ENCODE measurements at places on chromosomes 7 and 10. TPM values are rescaled to one million over a fixed set of nuclear protein-coding genes. Genes with fewer than 3 reads are reported as not detected.

GRCh38 chr7:143250822-143251221 lies 12.4 kb upstream of the GSTK1 start:
- DNase-seq = no peak

SNCG gene
- 4.8 TPM for total RNA-seq

- no peak for DNase-seq
Measured at GRCh38 chr7:5320802-5321396, 38.2 kb downstream of the SLC29A4 start.

- no peak for DNase-seq
Measured at GRCh38 chr10:8088504-8088903, 34.0 kb downstream of the GATA3 start.

- DNase-seq = no peak
Measured at GRCh38 chr10:44760513-44760912, 150.6 kb upstream of the TMEM72 start.

GRCh38 chr10:3924344-3924743 lies 139.3 kb upstream of the KLF6 start:
- DNase-seq = no peak

- no peak for DNase-seq
Measured at GRCh38 chr10:58651040-58651439, 138.4 kb downstream of the BICC1 start.

CDC14C gene
- not detected for total RNA-seq

GRCh38 chr10:27600930-27601329 lies 96.8 kb downstream of the RAB18 start:
- DNase-seq = no peak

DNA sequence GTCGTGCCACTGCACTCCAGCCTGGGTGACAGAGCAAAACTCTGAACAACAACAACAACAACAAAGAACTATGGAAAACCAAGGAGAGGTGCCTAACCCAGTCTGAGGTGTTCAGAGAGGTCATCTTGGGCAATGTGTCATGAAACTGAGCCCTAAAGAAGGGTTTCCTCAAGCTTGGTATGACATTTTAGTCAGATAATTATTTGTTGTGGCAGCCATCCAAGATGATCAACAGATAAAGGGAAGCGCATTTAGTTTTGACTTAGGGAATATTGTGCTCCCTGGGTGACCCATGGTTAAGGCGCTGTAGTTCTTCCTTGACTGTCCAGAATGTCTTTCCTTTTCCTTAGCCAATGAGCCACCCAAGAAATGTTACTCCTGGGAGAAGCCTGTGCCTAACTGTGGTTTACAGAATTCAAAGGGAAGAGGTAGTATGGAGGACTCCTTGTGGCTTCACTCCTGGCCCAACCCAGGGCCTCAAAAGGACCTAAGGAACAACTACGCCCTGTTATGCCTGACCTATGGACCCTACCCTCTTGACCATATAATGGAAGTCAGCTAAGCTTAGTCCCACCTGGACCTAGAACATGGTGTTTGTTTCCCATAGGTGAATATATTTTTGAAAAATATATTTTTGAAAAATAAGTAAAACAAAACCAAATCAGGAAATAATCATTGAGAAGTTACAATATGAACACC lies 42.4 kb downstream of the TPST1 start:
- DNase-seq = no peak

GNB2 gene
- 157 TPM for total RNA-seq

DNA sequence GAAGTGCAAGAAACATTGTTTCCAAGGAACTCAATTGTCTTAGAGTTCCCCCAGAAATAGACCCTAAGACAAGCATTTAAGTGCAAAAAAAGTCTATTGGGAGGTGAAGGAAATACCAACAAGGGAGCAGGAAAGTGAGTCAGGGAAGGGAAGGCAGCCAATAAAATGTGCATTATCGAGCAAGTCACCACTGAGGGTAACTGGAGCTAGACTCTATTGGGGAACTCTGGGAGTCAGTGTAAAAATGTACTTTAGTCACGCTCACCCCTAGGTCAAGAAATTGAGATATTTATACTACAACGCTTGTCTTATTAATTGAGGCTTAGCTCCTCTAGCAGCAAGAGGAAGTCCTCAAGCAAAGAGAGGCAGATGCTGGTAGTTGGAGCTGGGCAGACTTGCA lies 137.7 kb downstream of the RTKN2 start:
- DNase-seq = no peak

CRHR2 gene
- 0.19 TPM for total RNA-seq

DNA sequence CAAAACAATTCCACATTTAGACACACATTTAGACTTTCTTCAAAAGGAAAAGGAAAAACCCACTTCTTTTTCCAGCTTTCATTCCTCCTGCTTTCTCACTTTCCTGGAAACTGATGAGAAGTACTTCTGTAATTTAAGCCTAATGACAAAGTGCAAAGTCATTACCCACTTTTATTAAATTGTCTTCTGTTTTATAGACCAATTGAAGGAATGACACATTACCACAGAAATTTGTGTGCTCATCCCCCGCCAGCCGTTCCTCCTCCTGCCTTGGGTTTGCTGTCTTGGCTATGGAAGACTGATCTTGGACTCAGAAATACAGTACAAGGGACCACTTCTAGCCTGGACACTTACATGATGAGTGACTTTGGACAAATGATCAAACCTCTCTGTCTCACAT lies 717.8 kb downstream of the SORCS3 start:
- DNase-seq = no peak

- no peak for DNase-seq
Measured at GRCh38 chr7:147483634-147484292, 1106.8 kb upstream of the C7orf33 start.

DNA sequence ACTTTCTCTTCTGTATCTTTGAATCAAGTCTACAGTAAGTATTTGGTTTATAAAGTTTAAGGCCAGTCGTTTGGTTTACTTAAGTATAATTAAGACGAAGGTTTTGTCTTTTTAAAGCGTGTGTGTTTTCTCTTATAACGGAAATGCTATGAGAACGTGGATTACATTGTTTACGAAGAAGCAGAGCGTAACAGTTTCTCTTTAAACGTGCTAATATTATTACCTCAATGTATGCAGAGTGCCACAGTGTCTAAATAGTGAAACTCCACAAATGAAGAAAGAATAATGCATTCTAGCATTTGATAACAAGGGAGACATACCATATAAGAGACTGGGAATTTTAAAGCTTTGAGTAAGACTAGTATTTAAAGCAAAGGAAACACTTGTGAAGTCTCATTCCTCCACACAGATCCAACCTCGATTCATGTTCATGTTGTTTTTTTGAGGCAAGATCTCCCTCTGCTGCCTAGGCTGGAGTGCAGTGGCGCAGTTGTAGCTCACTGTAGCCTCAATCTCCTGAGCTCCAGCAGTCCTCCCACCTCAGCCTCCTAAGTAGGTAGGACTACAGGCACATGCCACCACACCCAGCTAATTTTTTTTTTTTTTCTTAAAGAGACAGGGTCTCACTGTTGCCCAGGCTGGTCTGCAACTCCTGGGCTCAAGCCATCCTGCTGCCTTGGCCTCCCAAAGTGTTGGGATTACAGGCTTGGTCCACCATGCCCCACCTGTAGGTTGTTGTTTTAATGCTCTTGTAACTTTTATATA lies 75.1 kb downstream of the ANKRD61 start:
- DNase-seq = no peak

OR2A1 gene
- total RNA-seq = not detected

- no peak for DNase-seq
Measured at GRCh38 chr10:110883924-110884323, 12.2 kb downstream of the PDCD4 start.

DNA sequence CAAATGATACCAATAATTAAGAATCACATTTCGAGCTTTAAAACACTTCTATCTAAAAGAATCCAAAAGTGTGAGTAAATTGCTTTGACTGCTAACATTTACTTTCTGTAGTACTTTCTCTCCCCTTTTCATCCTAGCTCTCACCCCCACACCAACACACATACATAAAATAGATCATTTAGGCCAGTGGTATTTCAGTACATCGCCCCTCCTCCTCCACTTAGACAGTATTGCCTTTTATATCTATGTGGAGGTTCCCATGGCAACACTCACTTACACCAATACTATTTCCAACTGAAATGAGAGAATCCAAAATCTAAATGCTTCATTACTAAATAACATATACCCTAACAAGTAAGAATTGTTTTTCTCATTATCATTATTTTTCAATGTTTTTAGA lies 58.9 kb downstream of the HIBADH start:
- DNase-seq = no peak

DNA sequence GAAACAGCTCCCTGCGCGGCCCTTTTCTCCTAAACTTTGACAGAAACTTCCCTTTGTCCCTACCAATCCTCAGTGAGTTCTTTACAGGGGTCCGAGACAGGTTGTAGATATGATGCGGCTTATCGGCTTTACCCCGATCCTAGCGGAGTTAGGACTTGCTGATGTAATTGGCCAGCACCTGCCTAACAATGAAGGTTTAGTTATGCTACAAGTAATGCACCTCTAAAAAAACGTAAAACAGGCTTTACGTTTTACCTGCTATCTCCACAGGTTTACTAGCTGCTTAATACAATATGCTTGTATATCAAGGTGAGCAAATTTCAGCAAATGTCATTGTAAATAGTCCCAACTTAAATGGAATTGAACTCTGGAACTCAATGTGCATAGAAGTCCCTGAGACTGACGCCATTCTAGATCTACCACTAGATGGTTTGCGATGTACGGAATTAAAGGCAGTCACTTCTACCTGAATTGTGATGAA lies 697 bp upstream of the SNX13 start:
- no peak for DNase-seq

DNA sequence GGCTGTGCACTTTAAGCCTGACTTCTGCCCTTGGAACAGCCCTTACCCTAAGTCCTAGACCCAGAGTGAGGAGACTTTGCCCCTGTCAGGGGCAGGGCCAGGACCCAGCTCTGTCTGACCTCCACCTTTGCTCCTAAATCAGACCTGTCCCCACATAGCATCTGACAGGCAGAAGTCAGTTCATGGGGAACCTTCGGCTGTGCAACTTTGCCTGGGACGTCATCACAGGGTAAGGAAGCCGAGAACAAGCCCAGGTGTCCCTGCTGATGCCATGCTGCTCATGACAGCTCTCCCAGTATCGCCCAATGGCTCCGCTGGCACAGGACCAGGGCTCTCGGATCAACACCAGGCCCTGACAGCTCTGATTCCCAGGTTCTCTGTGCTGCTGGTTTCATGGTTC lies 55.4 kb downstream of the TNS3 start:
- DNase-seq = no peak
